ENCODE measurements at places on chromosomes 7 and 10.
A peak's percentile ranks its signal among the peaks of the same experiment; 100 is the strongest.

GRCh38 chr10:2938869-2939268 lies 128.5 kb upstream of the PFKP start:
- no peak for DNase-seq

DNA sequence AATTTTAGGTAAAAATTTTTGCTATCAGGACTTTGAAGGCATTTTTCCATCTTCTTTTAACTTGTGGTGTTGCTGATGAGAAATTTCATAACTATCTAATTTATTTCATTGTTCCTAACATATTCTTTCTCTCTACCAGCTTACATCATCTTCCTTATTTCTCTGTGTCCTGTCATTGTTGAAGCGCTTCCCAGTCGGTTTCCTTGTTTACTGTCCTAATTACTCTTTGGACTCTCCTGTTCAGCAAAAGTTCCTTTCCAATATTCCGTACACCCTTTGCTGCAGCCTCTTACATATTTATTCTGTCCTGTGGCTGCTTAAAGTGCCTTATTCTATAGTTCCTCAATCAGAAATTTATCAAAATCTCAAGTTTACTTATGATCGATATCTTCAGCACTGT lies 609.0 kb upstream of the FZD8 start:
- no peak for DNase-seq

- DNase-seq, result no peak
Measured at GRCh38 chr7:27134392-27134791, 3.8 kb upstream of the HOXA4 start.

DNA sequence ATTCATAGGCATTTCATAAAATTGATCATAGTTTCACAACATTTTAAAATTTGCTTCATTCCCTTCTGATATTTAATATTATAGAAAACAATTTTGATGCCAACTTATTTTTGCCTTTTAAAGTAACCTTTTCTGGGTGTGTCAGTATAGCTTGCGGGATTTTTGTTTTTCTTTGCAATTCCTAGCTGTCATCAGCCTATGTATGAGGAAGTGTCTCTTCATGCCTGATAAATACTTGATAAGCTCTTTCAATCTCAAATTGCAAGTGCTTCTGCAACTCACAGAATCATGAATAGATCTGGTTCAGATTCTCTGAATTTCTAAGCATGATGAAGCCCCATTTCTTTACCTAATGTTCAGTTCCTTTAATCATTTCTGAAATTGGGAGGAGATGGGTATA lies 28.0 kb upstream of the ARHGAP21 start:
- DNase-seq, result no peak

- DNase-seq, result no peak
Measured at GRCh38 chr10:107546284-107546683, 381.8 kb upstream of the SORCS1 start.

GRCh38 chr10:124727361-124727960 lies 16.7 kb downstream of the FAM53B start:
- DNase-seq, result no peak

DNA sequence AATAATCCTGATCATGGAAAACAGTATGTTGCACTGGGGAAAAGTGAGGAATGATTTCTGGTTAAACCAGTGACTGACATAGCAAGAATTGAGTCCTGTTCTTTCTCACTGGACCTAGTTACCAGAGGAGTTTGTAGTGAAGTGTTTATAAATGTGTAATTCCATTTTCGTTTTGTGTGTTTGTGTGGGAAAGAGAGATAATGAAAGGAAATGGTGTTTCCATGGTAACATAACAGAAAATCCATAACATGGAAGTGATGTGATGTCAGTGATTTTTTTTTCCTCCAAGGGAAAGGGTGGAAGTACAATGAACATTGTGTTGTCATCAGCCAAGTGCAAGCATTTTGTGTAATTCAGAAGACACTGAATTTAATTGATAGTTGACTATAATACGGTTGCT lies 283.9 kb downstream of the PLXDC2 start:
- no peak for DNase-seq

DNA sequence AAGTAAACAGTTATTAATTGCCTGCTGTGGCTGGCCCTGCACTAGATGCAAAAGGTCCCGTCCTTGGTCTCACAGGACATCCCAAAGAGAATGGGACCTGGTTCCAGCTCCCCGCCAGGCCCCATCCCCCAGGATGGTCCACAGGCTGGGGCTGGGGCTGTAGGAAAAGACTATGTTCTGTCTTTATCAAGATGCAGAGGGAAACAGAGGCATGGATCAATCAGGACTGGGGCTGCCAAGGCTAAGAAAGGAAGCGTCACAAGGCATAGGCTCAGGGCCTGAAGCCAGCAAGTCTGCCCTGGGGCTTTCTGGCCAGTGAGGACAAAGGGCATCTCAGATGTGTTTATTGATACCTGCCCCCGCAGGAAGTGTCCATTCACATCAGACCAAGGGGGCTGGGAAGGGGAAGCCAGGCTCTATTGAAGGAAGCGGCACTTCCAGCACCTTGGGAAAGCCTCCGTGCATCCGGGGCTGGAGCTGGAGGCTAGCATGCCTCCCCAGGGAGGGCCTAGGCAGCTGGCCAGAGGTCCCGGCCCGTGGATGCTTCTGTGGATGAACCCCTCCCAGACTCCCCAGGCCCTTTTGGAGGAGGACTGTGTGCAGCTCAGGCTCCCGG lies 5.8 kb downstream of the VSIR start:
- DNase-seq, result no peak

- DNase-seq, result no peak
Measured at GRCh38 chr10:130711072-130711471, 574.9 kb downstream of the GLRX3 start.

DNA sequence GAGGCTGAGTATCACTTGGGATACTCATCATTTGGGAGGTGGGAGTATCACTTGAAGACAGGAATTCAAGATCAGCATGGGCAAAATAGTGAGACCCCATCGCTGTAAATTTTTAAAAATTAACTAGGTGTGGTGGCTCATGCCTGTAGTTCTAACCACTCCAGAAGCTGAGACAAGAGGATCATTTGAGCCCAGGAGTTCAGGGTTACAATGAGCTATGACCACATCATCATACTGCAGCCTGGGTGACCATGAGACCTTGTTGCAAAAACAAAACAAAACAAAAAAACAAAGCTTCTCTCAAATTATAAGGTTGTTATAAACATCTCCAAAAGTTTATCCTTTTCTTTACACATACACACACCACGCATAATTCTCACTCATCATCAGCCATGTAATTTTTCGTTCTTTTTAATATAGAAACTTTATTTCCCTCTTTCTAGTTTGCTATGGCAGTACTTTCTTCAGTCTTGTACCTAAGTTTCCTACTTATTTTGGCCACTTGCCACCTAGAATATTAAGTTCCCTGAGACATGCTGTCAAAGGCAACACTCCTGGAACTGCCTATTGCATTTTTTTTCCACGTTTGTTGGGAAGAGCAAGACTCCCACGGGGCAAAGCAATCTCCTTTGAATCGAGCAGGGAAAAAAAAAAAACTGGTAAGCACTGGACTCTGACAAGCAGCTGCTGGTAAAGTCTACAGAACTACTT lies 37.1 kb downstream of the SKIDA1 start:
- no peak for DNase-seq

GRCh38 chr10:73344269-73344668 lies 14.4 kb downstream of the CFAP70 start:
- DNase-seq, result no peak

- DNase-seq, result no peak
Measured at GRCh38 chr10:6406220-6407033, 173.6 kb downstream of the PRKCQ start.

- no peak for DNase-seq
Measured at GRCh38 chr7:82562716-82563404, 119.3 kb upstream of the CACNA2D1 start.

- DNase-seq, result no peak
Measured at GRCh38 chr10:60784641-60785040, 6.4 kb downstream of the CDK1 start.

DNA sequence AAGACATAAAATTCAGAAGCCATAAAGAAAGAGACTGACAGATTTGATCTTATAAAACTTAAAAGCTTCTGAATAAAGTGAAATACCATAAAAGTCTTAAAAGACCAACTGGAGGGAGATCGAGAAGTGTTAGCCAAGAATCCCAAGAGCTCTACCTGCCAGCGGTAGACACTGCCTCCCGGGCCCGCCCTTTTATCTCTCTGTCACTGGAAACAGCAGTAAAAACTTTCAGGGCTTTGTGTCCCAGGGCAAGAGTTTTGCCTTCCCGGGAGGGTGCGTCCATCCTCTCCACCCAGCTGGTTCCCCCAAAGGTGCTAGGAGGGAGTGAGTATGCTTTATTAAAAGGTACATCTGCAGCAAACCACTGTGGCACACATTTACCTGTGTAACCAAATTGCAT lies 5.8 kb downstream of the PLA2G12B start:
- no peak for DNase-seq

GRCh38 chr7:149704507-149704906 lies 68.9 kb downstream of the ZNF467 start:
- no peak for DNase-seq

- DNase-seq, result no peak
Measured at GRCh38 chr7:50431722-50432305, 18.3 kb downstream of the FIGNL1 start.

DNA sequence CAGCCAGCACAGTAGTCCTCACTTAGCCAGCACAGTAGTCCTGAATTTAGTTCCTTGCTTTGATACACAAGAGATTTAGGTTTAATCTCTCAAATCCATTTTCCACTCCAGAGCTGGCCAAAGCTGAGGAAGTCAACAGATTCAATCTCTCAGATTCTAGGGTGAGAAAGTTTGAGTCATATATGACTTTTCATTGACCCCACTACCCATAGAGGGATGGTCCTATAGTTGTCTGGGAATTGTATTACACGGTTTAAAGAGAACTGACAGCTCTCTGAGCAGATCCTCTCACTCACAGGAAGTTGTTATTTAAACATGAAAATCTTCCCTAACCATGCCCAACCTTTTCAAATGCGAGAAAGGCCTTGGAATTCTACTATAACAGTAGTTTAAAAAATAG lies 641.8 kb upstream of the SEMA3D start:
- DNase-seq, result no peak

GRCh38 chr10:110073896-110074295 lies 66.1 kb downstream of the ADD3 start:
- DNase-seq, result no peak

DNA sequence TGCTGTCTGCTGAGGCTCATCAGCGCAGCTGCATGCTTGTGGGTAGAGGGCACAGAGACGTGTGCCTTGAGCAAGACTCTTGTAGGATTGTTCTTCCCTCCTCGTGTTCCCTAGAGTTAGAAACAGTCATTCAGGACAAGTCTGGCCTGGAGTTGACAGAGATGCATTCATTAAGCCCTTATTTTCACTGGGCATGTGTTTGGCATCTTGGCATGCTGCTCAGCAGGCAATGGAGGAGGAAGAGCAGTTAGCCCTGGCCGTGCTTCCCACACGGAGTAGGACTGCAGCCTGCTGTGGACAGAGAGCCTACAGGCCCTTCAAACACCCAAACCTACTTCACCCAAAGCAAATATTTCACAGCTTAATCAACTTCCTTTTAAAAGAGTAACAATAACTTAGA lies 73.0 kb upstream of the GJD4 start:
- no peak for DNase-seq

GRCh38 chr10:99234791-99235657 lies 628 bp downstream of the HPSE2 start:
- no peak for DNase-seq

DNA sequence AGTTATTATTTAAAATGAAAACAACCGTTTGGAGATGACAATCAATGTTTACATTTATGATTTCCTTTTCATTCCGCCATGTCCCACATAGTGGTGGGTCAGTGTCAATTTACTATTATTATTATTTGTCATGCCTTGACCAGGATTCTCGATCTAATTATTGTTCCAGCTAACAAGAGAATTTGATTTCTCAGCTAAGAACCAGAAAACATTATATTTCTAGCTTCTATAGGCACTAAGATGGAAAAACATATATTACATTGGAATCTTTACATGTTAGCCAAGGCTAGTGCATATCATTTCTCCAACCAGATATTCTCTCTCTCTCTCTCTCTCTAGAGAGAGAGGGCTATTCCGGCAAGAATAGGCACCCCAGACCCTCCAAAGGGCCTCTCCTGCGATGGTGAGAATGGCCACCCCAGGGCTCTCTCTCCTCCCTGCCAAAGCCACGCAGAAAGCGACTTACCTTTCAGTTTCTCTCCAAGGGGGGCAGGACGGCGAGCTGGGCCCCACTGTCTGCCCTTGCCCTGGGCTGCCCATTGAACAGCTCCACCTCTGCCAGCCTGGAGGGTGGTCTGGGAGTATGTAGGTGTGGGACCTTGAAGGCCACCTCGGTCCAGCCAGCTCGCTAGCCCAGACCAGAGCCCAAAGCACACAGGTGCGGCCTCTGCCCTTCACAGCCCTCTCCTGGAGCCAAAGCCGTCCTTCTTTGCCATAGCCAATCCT lies 2.4 kb downstream of the HOXA3 start:
- peak; percentile 64 for DNase-seq

DNA sequence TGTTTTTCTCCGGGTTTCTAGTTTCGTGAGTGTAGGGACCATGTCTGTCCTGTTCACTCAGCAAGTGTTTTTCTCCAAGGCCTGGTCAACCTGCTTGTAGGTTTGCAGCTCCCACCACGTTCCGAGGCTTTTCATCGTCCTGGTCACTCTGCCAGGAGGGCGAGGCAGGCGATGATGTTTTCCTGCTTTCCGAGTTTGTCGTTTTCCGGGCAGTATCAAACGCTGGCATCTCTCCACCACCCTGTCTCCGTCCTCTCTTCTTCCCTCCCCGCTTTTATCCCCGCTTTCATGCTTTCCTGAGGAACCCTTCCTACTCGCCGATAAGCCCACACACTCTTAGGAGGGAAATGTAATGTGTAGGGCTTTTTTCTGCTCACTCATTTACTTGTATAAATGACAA lies 11.2 kb downstream of the IQCE start:
- DNase-seq, result no peak

DNA sequence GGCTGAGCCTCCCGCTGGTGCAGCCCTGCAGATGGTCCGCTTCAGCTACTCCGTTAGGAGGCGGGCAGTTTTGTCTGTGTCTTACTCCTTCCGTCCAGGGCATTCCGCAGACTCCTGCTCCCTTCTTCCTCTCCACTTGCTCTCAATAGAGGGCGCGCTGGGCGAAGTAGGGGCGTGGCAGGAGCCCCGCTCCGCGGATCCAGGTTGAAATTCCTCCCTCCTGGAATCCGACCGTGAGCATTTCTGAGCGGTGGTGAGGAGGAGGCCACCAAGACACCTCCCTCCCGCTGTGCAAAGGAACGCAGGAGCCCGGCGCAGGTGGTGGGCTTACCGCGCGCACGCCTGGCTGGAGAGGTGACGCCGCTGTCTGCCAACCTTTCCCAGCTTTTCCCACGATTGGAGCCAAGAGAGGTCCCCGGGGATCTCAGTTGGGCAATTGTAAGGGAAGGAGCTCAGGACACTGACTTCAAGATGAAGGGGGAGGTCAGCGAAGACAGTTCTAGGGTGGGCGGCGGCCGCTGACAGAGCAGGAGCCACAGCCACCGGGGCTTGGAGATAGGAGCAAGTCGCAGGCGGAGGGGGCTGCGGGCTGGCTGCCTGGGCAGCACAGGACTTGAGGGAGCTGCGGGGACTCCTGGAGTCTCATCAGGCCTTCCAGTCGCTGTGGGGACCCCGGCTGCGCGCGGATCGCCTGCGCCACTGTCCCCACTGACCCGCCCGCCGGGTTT lies 1011.3 kb downstream of the XPNPEP1 start:
- DNase-seq, result peak; percentile 37

GRCh38 chr7:111872450-111873325 lies 310.4 kb upstream of the IMMP2L start:
- no peak for DNase-seq

- DNase-seq, result no peak
Measured at GRCh38 chr10:47061776-47062175, 150.5 kb downstream of the PTPN20 start.

Data from NCI-H1694 treated with DMSO at 0.1 percent for 48 hours (cell line).